Astrocyte of the hippocampus (primary cell): ENCODE measurements at places on chromosomes 3 and 15.

GRCh38 chr15:74844319-74845207, 1.6 kb upstream of the ULK3 start:
- no peak for DNase-seq

GRCh38 chr3:79461129-79461792, 306.5 kb downstream of the ROBO1 start:
- peak; percentile 3 for DNase-seq

DNA sequence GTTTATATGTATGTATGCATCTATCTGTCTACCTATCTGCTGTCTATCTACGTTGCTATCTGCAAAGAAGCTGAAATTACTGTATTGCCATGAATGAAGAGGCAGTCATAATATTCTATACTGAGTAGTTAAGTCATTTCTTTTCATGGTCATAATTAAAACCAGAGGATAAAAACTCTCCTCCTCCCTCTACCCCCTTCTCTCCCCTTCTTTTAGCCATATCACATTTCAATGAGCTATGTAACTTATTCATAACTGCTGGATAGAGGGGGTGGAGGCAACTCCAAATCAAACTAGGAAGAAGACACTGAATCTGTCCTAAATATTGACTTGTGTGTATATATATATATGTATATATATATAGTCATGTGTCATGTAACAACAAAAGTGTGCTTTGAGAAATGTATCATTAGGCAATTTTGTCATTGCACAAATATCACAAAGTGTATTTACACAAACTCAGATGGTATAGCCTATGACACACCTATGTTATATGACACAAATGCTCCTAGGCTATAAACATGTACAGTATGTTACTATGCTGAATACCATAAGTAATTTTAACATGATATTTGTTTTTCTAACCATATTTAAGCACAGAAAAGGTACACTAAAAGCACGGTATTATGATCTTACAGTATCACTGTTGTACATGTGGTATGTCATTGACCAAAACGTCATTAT, 229.7 kb upstream of the KCNMB2 start:
- DNase-seq = no peak

DNA sequence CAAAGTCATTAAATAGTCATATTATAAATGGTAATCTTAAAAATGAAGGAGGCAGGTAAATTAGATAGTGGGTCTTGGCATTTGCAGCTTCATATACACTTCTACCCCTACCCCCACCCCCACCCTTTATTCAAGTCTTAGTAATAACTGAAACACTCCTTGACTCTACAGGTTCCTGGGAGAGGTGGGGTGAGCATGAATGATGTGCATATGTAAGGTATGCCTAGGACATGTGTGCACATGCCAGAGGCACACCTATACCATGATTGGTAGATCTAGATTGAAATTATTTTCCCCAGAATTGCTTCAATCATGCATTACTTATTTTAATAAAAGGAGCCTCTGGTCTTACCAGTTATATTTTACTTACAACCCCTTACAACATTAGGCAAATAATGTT, 40.1 kb upstream of the PDCD6IP start:
- no peak for DNase-seq

GRCh38 chr3:185988080-185988815, 50.4 kb upstream of the TRA2B start:
- DNase-seq = peak; percentile 8

DNA sequence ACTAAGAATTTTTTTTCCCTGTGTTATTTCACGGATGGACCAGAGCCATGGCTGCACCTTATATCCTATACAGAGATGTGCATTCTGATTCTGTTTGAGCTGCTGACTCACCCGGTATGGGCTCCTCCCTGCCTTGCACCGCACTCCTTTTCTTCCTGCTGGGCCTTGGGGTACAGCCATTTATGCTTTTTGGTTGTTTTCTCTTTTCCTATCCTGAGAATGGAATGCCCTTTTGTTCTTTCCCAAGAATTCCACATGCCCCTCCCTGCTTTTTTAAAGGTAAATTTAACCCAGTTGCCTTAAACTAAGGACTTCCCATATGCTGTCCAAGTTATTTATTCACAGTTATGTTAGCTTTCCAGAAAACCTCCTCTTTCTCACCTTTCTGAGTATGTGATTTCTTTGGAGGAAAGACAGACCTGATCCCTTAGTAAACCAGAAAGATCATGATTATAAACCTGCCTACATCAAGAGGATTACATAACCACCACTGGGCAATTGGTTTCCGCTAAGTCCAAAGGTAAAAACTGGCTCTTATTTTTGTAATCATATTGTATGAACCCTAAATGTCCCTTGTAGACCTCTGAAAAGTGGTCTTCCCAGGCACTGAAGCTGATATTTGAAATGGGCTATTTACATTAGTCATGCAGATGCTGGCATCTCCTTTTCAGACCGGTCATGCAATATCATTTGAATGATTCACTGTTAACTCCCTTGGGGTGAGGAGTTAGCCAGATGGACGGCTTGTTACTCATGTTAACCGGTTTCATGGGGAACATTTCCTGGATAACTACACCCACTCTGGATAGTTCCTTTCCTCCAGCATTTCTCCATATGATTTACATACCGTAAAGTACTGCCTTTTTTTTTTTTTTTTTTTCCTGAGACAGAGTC, 45.5 kb downstream of the TMOD3 start:
- DNase-seq = peak; percentile 90

GRCh38 chr3:129057249-129057648, 3.3 kb upstream of the GP9 start:
- DNase-seq = no peak

- peak; percentile 64 for DNase-seq
Observed at GRCh38 chr3:147655236-147655635, 246.1 kb downstream of the ZIC1 start.
